ENCODE measurements at places on chromosomes 5 and 9.
A peak's percentile ranks its signal among the peaks of the same experiment; 100 is the strongest.

GRCh38 chr5:95839658-95840057, 17.1 kb upstream of the GLRX start:
- no peak for DNase-seq

DNA sequence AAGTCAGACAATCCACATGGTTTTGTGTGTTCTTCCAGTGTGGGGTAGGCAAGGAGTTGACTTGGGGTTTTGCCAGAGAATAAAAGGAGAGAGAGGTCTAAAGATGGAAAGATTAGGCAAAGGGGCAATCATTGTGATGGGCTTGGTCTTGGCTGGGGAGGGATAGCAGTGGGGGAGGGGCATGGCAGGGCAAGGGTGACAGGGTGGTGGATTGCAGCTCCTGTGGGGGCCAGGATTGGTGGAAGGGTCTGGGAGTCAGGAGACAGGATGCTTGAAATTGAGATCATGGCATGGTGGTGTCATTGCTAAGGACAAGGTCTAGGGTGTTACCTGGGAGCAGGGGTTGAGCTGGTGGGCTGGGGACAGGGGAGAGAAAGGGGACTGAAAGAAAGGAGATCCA, 57.6 kb downstream of the ZNF618 start:
- no peak for DNase-seq

GRCh38 chr9:88952086-88952615, 39.1 kb upstream of the S1PR3 start:
- DNase-seq, result no peak

GRCh38 chr9:138100711-138101350, 223.2 kb downstream of the CACNA1B start:
- DNase-seq, result no peak

- no peak for DNase-seq
Observed at GRCh38 chr5:96283589-96283988, 149.5 kb downstream of the PCSK1 start.

GRCh38 chr5:1008451-1009358, at the start of gene NKD2:
Gene NKD2 (plus strand): TSS chr5:1008802. CDS start chr5:1009058, 256 bp downstream.
- peak; percentile 62 for DNase-seq
